ENCODE measurements at places on chromosomes 2 and 18. TPM values are rescaled to one million over a fixed set of nuclear protein-coding genes. Genes with fewer than 3 reads are reported as not detected.

DNA sequence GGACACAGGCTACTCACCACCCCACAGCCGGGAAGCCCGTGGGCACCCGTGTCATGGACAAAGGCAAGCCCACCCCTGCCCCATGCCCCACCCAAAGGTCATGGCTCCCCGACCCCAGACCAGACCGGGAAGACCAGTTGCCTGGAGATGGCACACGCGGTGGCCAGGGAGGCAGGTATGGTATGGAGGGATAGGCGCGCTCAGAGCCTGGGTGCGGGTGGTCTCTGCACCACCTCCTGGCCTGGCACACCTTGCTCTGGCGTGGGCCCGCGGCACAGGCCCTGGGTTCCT lies 51.2 kb downstream of the BIN1 start:
- no peak overlapping the region for H3K27ac ChIP-seq
- H3K4me1 ChIP-seq: no peaks in the 10 kb centered on the region
- H3K27me3 ChIP-seq: no peaks in the 10 kb centered on the region
- H3K4me3 ChIP-seq: no peak overlapping the region
- H3K36me3 ChIP-seq: peaks cover 32% of the 10 kb centered on the region

GRCh38 chr2:142180820-142181533 lies 50.2 kb upstream of the LRP1B start:
- no peak for DNase-seq
- no peak overlapping the region for H3K4me3 ChIP-seq
- H3K4me1 ChIP-seq: no peaks in the 10 kb centered on the region
- no peaks in the 10 kb centered on the region for H3K27me3 ChIP-seq

GRCh38 chr2:230569298-230569697 lies 143.3 kb upstream of the CAB39 start:
- peaks cover 7% of the 10 kb centered on the region for H3K4me1 ChIP-seq
- H3K36me3 ChIP-seq: no peaks in the 10 kb centered on the region
- no peak overlapping the region for H3K4me3 ChIP-seq
- H3K27me3 ChIP-seq: no peaks in the 10 kb centered on the region
- H3K27ac ChIP-seq: no peak overlapping the region
- no peak for DNase-seq

DNA sequence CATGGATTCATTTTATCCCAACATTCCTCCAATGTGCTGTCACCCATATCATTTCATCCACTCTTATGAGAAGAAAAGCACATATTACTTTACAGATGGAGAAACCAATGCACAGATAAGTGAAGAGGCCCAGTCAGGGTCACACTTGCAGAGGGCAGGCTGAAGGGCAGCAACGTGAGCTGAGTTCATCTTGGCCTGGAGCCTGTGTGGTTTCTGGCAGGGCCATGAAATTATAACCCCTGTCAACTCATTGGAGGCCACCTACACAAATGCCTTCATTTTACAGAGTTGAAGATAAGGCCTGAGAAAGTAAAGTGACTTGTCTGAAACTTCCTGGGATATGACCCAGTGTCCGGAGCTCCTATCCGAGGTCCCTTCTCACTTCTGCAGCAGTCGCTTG lies 88.4 kb upstream of the NRP2 start:
- no peaks in the 10 kb centered on the region for H3K4me1 ChIP-seq
- no peaks in the 10 kb centered on the region for H3K36me3 ChIP-seq
- H3K4me3 ChIP-seq: no peak overlapping the region
- no peaks in the 10 kb centered on the region for H3K27me3 ChIP-seq
- H3K27ac ChIP-seq: no peak overlapping the region

- H3K27me3 ChIP-seq: no peaks in the 10 kb centered on the region
- no peaks in the 10 kb centered on the region for H3K36me3 ChIP-seq
- H3K4me3 ChIP-seq: no peak overlapping the region
- no peak overlapping the region for H3K27ac ChIP-seq
- H3K4me1 ChIP-seq: no peaks in the 10 kb centered on the region
- DNase-seq: no peak
Measured at GRCh38 chr18:36328916-36329315, 31.4 kb downstream of the FHOD3 start.

GRCh38 chr2:20317197-20317596 lies 33.4 kb downstream of the PUM2 start:
- no peak for DNase-seq
- peaks cover 27% of the 10 kb centered on the region for H3K36me3 ChIP-seq
- no peak overlapping the region for H3K27ac ChIP-seq
- peaks cover 35% of the 10 kb centered on the region for H3K4me1 ChIP-seq

DNA sequence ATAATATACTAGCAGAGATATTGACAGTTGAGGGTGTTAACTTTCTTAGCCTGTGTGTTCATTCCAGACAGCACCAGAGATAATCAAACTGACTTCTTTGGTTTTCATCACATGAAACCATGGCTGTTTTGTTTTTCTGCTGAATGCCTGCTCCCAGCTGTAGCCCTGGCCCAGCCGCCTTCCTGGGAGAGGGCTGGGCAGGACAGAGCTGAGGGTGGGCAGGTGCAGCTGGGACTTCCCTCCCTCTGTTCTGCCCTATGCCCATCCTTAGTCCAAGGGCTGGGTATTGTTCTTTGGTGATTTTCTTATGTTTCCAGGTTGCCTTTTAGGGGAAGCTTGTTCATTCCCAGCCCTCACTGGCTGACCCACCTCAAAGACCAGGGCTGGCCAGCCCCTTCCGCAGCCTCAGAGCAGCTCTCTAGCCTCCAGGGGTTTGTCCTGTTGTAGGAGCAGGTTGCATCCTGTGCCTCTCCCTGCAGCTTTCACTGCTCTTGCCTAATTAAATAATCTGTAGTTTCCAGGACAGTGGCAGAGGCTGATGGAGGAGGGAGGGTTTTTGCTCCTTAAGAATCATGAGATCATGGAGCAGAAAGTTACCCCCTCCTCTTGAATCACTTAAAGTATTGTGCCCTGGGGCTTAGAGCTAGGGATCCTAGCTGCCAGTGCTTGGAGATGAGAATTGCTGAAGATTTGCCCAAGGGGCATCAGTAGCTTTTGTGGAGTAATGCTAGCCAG lies 61.4 kb downstream of the MTCL1 start:
- no peak for DNase-seq
- H3K4me3 ChIP-seq: no peak overlapping the region
- H3K36me3 ChIP-seq: no peaks in the 10 kb centered on the region
- H3K27me3 ChIP-seq: no peaks in the 10 kb centered on the region
- H3K4me1 ChIP-seq: no peaks in the 10 kb centered on the region

Gene EFR3B
- 0.12 TPM for total RNA-seq

Gene SCN3A
- not detected for total RNA-seq

All from CD4-positive, alpha-beta memory T cell (primary cell).